Suprapubic skin (tissue), 4 donors: ENCODE measurements at places on chromosomes 1 and 21.
A peak's percentile ranks its signal among the peaks of the same experiment; 100 is the strongest.

DNA sequence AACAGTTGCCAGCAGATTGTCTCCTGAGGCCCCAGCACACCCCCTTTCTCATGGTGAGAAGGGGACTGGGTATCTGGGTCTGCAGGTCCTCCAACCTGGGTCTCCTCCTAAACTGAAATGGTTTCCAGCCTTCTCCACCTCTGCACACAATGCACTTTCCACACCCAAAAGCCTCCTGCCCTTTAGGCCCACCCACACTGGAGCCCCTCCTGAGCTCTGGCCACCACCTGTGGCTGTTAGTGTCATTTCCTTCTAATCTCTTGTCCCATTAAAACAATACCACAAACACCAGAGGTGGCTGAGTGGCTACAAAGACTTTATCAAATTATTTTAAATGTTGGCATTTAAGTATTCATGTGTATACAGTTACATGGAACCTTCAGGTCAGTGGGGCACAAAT lies 11.5 kb downstream of the GPR3 start:
- H3K36me3 ChIP-seq, result peaks cover 31% of the 10 kb centered on the region
- H3K4me3 ChIP-seq, result peak overlapping the region; percentile 16
- no peaks in the 10 kb centered on the region for H3K27me3 ChIP-seq
- no peak for DNase-seq
- peak overlapping the region; percentile 89 for H3K27ac ChIP-seq

DNA sequence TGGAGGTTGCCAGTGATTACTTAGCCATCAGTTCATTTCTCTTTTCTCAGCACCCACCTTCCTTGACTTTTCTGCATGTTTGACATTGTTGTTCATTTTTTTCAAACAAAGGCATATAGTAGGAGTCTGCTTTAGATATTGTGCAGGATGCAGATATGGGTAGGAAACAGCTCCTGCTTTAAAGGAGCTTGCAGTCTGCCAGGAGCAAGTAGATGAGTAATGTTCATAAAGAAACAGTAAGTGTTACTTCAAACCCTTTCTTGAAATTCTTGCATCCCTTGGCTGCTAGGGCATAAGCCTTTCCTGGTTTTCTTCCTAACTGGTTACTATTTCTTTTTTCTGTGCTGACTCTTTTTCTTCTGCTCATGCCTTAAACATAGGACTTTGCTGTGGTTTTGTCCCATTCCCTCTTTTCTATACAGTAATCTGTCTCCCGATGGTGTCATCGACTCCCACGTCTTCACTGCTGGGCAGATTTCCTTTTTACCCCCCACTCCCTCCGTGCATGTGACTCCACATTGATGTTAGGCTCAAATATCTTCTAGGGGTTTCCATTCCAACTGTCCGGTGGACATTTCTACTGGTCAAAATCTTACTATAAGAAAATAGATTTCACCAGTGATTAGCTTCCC lies 20.4 kb downstream of the PTGFRN start:
- H3K4me3 ChIP-seq, result no peak overlapping the region
- no peak for DNase-seq
- no peaks in the 10 kb centered on the region for H3K27me3 ChIP-seq
- no peaks in the 10 kb centered on the region for H3K36me3 ChIP-seq
- H3K4me1 ChIP-seq, result no peaks in the 10 kb centered on the region
- no peak overlapping the region for H3K27ac ChIP-seq

DNA sequence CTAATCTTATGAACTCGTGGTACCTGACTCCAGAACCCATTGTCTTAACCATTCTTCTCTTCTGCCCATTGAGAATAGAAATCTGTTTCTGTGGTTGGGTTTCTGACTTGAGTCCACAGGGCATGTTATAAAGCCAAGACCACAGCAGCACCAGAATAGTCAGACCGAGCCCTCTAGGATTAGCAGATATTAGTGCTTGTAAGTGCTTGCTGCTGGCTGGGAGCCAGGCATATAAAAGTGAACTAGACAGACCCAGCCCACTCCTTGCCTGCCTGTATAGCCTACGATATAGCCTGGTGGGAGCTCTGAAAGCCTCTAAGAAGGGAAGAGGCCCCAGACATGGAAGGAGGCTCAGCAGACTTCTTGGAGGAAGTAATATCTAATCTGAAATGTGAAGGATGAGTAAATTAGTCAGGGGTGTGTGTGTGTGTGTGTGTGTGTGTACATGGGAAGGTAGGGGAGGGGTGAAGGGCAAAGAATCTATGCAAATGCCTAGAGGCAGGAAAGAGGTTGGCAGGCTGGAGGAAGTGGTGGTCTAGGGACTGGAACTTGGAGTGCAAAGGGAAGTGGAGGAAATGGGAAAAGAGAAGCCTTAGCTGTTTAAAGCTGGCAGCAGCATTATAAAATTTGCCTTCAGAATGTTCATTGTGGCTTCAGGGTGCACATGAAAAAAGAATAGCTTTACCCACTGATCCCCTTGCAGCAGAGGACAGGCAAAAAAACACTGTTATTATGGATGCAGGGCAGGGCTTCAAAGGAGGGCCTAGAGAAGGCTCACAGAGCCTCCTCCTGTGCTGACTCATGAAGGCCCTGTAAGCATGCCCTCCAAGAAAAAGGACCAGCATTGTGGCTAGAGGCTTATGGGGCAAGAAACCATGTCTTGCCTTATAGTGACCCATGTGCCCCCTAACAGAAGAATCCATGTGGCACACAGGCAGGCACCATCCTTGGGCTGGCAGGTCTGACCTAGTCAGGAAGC lies 169.2 kb downstream of the LMX1A start:
- H3K27me3 ChIP-seq, result no peaks in the 10 kb centered on the region
- H3K36me3 ChIP-seq, result no peaks in the 10 kb centered on the region

DNA sequence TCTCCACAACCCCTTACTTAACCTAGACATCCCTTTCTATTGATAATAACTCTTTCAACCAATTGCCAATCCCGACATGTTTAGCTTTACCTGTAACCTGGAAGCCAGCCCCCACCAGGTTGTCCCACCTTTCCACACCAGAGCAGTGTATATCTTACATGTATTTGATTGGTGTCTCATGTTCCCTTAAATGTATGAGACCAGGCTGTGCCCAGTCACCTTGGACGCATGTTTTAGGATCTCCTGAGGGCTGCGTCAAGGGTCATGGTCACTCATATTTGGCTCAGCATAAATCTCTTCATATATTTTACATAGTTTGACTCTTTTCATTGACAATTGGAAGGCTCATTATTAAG lies 5.3 kb upstream of the SLC19A1 start:
- no peak overlapping the region for H3K27ac ChIP-seq
- H3K36me3 ChIP-seq, result no peaks in the 10 kb centered on the region
- no peaks in the 10 kb centered on the region for H3K27me3 ChIP-seq

DNA sequence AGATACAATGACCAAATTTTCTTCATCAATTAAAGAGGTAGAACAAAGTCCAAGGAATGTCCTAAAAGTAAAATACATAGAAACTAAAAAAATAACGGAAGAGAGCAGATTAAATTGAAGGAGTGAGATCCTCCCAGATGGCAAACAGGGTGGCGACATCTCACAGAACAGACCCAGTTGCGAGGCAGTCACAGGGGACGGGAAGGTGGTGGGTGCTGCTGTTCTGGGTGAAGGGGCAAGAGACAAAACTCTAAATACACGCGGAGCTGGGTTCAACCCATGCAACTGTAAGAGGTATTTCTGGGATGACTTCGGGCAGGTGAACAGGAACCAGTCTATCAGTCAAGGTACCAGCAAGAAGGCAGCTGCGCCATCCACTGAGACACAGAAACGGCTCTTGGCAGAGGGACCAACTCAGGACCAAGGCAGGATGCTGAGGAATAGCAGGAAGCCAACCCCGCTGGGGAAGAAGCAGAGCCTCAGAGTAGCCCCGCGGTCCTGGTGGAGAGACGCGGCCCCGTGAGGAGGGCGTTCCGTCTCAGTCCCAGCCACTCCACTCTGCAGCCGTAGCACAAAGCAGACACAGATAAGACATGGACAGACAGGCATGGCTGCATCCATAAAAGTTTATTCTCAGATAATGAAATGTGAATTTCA lies 32.2 kb downstream of the WDR4 start:
- H3K36me3 ChIP-seq, result peaks cover 89% of the 10 kb centered on the region
- no peak overlapping the region for H3K4me3 ChIP-seq
- H3K27me3 ChIP-seq, result no peaks in the 10 kb centered on the region

- no peaks in the 10 kb centered on the region for H3K36me3 ChIP-seq
- H3K27ac ChIP-seq, result no peak overlapping the region
- H3K4me3 ChIP-seq, result no peak overlapping the region
- H3K27me3 ChIP-seq, result no peaks in the 10 kb centered on the region
These were observed 34.4 kb downstream of the ADGRL2 start for GRCh38 chr1:81834921-81835698.

DNA sequence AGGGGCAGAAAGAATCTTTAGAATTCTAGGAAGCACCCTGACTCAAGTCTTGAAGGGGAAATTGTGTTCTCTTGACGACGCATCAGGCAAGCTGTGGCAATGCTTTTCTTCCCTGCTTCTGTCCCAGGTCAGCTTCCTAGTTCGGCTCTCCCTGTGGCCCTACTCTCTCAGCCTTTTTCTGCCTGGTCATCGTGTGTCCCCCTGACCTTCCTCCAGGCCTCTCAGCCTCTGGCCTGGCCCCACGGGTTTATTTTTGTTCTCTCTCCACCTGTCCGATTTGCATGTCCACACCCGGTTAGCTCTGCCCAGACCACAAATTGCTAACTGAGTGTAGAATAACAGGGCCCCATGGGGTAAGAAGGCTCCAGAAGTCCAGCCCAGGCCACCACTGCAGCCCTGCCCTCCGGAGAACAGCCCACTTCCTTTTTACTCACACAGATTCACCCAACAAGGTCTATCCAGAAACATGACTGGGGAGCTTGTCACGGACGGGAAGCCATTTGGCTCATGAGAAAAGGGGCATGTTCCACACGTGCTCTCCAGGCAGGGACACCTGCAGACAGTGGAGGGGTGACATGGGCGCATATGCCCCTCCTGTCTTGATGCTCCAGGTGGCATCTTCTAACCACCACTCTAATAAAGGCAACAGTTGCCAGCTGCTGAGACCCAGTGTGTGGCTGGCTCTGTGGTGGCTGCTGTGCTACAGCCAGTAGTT lies 9.8 kb downstream of the KCNN3 start:
- H3K4me1 ChIP-seq, result no peaks in the 10 kb centered on the region
- no peak overlapping the region for H3K4me3 ChIP-seq
- H3K36me3 ChIP-seq, result no peaks in the 10 kb centered on the region
- DNase-seq, result no peak
- H3K27me3 ChIP-seq, result peaks cover 7% of the 10 kb centered on the region
- no peak overlapping the region for H3K27ac ChIP-seq

DNA sequence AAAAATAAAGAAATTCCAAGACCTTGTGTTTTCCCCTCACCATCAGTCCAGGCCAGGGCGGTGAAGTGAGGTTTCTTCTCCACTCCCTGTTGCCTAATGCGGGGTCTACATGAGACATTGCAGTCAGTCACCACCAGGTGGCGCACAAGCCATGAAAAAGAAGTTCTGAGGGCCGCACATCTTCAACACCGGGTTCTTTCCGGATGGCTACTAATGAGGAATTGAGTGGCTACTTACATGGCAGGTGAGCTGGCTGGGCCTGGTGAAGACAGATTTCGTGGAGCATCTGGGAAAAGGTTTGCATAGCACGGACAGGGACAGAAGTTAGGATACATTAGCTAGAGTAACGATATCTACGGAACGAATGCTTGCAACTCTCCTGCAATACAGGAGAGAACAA lies 15.8 kb upstream of the S100A11 start:
- no peak overlapping the region for H3K27ac ChIP-seq
- DNase-seq, result peak; percentile 94
- no peaks in the 10 kb centered on the region for H3K36me3 ChIP-seq
- H3K27me3 ChIP-seq, result peaks cover 9% of the 10 kb centered on the region

DNA sequence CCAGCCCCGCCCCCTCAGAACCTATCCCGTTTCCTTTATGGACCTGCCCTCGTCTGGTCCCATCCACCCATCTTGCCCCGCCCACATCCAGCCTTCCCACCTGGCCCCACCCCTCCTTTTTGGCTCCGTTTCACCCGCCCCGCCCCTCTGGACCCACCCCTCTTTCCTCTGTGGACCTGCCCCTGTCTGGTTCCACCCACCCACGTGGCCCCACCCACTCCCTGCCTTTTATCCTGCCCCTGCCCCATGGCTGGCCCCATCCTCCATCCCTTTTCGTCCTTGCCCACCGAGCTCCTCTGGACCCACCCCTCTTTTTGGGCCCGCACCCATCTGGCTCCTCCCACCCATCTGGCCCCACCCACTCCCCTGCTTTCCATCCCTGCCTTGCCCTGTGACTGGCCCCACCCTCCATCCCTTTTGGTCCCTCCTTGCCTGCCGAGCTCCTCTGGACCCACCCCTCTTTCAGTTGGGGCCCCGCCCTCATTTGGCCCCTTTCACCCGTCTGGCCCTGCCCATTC lies 177.3 kb downstream of the CAMTA1 start:
- DNase-seq, result no peak
- H3K27me3 ChIP-seq, result peaks cover 23% of the 10 kb centered on the region
- no peak overlapping the region for H3K4me3 ChIP-seq
- H3K36me3 ChIP-seq, result no peaks in the 10 kb centered on the region
- peaks cover 18% of the 10 kb centered on the region for H3K4me1 ChIP-seq
- no peak overlapping the region for H3K27ac ChIP-seq

GRCh38 chr1:3641816-3642215 lies 8.1 kb downstream of the WRAP73 start:
- H3K4me1 ChIP-seq, result no peaks in the 10 kb centered on the region
- no peaks in the 10 kb centered on the region for H3K27me3 ChIP-seq
- H3K4me3 ChIP-seq, result no peak overlapping the region

GRCh38 chr1:191350938-191351337 lies 807.3 kb upstream of the RGS18 start:
- no peaks in the 10 kb centered on the region for H3K36me3 ChIP-seq
- no peak overlapping the region for H3K4me3 ChIP-seq
- no peaks in the 10 kb centered on the region for H3K27me3 ChIP-seq
- DNase-seq, result no peak
- H3K4me1 ChIP-seq, result no peaks in the 10 kb centered on the region

GRCh38 chr1:233738850-233739249 lies 124.9 kb downstream of the KCNK1 start:
- H3K4me3 ChIP-seq, result no peak overlapping the region
- no peaks in the 10 kb centered on the region for H3K27me3 ChIP-seq
- no peak overlapping the region for H3K27ac ChIP-seq

GRCh38 chr1:216723274-216723780 lies at the start of gene ESRRG:
Gene ESRRG (minus strand): TSS chr1:216723429. CDS start chr1:216723299, 130 bp downstream.
- H3K27ac ChIP-seq, result no peak within 1 kb of the TSS
- H3K27me3 ChIP-seq, result peaks cover 38% of the 10 kb centered on the region
- H3K4me1 ChIP-seq, result peaks cover 20% of the 10 kb centered on the region
- no peak for DNase-seq
- H3K36me3 ChIP-seq, result no peaks in the 10 kb centered on the region

DNA sequence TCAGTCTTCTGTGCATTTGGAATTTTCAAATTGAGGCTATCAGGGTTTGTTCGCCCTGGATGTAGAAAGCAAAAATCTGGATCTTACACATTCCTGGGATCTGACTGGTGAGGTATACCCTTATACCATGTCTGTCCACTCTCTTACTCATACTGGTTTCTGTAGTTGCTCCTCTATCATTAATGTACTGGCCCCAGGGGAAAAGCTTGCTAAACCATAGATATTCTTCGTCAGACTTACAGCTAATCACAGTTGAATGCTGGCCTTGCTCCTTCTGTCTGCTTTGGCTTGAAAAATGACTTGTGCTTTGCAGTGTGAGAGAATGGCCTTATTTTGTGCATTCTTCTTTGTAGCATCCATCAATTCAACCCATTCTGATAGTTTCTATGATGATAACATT lies 30.5 kb downstream of the TBCE start:
- H3K36me3 ChIP-seq, result no peaks in the 10 kb centered on the region
- no peak overlapping the region for H3K27ac ChIP-seq
- DNase-seq, result no peak
- H3K4me1 ChIP-seq, result no peaks in the 10 kb centered on the region
- no peak overlapping the region for H3K4me3 ChIP-seq

- H3K36me3 ChIP-seq, result no peaks in the 10 kb centered on the region
- peaks cover 27% of the 10 kb centered on the region for H3K4me1 ChIP-seq
- no peak overlapping the region for H3K27ac ChIP-seq
These were observed 9.3 kb upstream of the MMEL1 start for GRCh38 chr1:2642131-2642559.
